NAMALWA (cell line): ENCODE measurements at places on chromosomes 7 and 10.

DNA sequence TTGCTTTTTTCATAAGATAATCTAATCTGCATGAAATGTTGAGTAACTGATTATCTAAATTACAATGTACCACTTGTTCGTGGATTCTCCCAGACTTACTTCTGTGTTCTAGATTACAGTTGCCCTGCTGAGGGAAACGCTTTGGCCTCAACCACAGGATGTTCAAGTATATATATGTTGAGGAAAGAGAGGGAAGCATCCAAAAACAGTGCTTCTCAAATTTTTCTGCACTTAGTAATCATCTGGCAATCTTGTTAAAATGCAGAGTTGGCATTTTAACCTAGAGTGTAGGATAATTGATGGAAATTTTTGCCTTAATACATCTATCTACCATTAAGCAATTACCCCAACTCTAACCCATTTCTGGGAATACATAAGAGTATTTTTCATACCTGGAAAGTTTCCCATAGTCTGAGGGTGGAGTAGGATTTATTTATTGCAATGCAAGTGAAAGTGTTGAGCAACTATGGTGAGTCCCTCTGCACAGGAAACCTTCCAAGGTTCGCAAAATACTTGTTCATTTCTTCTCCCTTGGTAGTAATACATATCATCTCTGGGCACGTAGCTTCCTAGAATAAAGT is 59.6 kb upstream of the C1GALT1 start:
- no peak for DNase-seq

DNA sequence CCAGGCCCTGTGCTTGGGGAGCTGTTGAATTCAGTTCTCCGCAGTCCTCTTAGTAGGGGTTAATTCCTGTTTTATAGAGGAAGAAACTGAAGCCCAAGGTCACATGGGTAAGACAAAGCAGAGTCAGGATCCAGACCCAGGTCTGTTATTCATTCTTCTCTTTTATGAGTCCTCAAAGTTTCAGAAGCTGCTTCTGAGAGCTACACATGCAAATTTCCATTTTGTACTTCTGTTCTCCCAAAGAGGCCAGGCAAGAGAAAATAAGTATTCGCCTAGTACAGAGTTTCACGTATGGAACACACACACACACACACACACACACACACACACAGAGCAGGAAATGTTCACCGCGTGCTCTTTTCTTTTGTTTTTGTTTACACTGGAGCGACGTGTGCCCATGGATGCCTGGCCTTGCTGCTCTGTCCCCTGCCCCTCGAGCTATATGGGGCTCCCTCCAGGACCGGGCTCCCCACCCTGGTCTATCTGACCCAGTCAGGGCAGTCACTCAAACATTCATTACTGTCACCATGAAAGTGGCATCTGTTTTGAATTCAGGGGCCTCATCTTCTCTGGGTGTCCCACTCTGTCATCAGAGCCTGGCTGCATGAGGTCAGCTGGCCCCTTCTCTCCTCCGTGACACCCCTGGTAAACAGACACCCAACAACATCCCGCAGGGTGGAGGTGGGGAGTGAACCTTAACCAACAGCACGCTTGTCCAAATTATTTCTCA is 84.4 kb downstream of the TNS3 start:
- no peak for DNase-seq

GRCh38 chr7:1961701-1962276 is 271.0 kb downstream of the MAD1L1 start:
- no peak for DNase-seq

DNA sequence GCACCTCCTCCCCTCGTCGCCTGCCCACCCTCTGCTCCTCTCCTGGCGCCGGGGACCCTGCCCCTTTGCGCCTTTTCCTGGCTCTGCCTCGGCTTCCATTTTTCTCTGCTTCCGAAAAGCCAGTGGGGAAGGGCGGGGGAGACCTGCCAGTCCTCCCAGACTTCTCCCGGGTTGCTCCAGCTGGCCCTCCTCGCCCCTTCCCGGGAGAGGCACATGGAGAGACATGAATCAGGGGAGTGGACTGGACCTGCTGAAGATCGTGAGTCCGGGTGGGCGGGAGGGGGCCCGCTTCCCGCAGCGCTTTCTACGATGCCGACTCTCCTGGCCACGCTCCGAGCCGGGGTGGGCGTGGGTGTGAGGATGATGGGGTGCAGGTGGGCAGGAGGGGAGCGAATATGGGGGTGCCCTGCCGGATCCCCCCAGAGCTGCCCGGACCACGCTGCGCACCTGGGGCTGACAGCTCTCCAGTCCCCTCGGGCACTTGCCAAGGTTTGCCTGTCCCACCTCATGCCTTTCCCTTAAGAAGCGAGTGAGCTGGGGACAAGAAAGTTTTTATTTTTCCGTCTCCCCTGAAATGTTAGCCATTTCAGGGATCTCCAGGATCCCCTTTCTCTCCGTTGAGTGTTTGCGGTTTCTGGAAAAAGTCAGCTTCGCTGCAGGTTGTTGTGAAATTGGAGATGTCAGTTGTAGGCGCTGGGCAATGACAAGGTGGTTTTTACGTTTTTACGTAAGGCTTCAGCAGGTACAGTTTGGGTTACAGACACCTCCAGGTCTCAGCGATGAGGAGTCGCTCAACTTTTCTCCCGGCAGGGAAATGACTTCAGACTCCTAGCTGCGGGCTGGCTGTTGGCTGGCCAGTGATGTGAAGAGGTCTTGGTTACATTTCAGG is 977 bp downstream of the CACNB2 start:
- no peak for DNase-seq

- no peak for DNase-seq
Observed at GRCh38 chr10:29440981-29441380, 152.1 kb downstream of the LYZL1 start.
